ENCODE measurements at places on chromosomes 7 and 10. TPM values are rescaled to one million over a fixed set of nuclear protein-coding genes. Genes with fewer than 3 reads are reported as not detected.

The FAM24B gene
- 4.7 TPM for total RNA-seq

DNA sequence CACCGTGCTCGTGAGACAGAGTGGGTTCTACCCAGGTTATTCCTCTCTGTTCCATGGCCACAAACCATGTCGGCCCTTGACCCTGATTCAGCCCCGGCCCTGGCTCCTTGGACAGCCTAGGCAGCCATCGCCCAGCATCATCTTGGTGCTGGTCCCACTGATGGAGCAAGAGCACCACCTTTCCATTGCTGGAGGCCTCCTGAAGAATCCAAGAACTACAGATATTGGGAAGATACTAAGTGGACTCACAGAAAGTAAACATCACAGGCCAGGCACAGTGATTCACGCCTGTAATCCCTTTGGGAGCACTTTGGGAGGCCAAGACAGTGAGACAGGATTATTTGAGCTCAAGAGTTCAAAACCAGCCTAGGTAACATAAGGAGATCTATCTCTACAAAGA is 125.1 kb downstream of the NT5C2 start:
- DNase-seq = no peak

The AGAP5 gene
- 10.0 TPM for total RNA-seq

The EMX2 gene
- not detected for total RNA-seq

The AZGP1 gene
- total RNA-seq = 6.0 TPM

GRCh38 chr10:6843894-6844650 is 264.0 kb upstream of the PRKCQ start:
- DNase-seq = no peak

- no peak for DNase-seq
These were observed 23.8 kb downstream of the MAPK8 start for GRCh38 chr10:48330269-48330668.

GRCh38 chr7:138866353-138866752 is 68.4 kb upstream of the ATP6V0A4 start:
- DNase-seq = no peak

All from mucosa of descending colon (tissue), 3 donors.